ENCODE measurements at places on chromosomes 1 and 21.

DNA sequence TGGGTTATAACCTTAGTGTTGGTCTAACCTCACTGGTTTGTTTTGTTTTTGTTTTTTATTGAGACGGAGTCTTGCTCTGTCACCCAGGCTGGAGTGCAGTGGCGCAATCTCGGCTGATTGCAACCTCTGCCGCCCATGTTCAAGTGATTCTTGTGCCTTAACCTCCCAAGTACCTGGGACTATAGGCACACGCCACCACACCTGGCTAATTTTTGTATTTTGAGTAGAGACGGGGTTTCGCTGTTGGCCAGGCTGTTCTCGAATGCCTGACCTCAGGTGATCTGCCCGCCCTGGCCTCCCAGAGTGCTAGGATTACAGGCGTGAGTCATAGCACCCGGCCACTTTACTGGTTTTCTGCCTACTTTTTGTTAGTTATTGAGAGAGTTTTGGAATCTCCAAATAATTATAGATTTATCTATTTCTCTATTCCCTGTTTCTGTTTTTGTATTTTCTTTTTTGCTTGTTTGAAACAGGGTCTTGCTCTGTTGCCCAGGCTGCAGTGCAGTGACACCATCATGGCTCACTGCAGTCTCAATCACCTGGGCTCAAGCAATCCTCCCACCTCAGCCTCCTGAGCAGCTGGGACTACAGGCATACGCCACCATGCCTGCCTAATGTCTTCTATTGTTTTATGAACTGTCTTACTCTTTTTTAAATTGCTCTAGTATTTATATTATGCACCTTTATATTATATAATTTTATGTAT lies 21.4 kb downstream of the SMG7 start:
- no peak for DNase-seq

GRCh38 chr1:153963850-153964331 lies 554 bp upstream of the SLC39A1 start:
- no peak for DNase-seq

DNA sequence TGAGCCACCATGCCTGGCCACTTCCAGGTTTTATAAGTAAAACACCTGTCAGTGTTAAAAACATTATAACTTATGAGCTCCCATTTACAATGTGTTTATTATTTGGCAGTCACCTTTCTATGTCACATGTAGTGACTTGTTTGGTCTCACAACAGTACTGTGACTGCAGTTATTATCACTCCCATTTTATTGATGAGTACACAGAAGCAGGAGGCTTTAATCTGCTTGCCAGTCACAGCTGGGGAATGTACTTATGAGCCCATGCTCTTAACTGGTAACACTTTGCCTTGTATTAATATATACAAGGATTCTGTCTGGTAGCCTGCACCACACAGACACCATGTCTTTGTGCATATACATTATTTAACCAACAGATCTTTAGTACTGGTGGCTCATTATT lies 31.1 kb upstream of the BACH1 start:
- DNase-seq = no peak

DNA sequence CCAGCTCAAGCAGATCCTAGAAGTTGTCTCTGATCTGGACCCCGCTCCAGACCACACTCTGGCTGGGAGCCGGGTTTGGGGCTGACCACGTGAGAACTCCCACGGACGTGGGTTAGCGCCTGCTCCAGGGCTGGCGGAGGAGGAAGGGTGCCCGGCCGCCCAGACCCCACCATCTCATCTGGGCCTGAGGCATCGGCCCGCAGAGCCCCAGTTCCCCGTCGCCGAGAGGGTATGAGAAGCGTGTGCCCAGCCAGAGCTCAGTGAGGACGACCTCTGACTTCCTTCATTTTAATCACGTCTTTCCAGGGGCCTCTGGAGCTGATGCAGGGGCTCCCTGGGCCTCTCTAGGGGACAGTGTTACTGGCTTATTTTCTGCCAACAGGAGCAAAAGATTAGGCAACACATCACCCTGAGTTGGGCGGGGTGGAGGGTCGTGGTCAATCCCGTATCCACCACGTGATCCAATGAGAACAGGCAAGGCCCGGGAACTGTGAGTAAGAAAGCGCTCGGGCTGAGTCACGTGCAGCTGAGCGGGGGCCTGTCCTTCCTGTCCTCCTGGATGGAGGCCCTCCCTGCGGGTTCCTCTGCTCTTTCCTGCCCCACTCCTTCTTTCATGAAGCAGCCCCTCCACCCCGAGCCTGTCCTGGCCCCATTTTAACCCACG lies 81.1 kb downstream of the SIK1 start:
- DNase-seq = peak; percentile 85

GRCh38 chr1:63797056-63797726 lies 23.4 kb downstream of the ROR1 start:
- peak; percentile 29 for DNase-seq

DNA sequence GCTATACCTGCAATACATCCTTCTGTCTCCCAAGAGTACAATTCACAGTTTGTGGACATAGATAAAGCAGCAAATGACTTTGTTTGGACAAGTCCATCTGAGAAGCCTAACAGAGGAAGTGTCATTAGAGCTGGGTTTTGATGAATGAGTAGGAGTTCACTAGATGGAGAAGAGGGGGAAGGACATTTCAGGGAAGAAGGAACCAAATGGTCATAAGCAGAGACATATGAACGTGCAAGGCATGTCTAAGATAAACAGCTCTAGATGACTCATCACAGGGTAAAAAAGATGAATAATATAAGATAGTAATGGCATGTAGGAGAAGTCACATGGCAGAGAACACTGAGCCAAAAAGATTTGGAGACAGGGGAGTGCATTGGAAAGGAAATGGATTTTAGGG lies 54.5 kb downstream of the HMGB4 start:
- DNase-seq = peak; percentile 49

- DNase-seq = no peak
Observed at GRCh38 chr21:25373126-25374082, 233.9 kb downstream of the MRPL39 start.

DNA sequence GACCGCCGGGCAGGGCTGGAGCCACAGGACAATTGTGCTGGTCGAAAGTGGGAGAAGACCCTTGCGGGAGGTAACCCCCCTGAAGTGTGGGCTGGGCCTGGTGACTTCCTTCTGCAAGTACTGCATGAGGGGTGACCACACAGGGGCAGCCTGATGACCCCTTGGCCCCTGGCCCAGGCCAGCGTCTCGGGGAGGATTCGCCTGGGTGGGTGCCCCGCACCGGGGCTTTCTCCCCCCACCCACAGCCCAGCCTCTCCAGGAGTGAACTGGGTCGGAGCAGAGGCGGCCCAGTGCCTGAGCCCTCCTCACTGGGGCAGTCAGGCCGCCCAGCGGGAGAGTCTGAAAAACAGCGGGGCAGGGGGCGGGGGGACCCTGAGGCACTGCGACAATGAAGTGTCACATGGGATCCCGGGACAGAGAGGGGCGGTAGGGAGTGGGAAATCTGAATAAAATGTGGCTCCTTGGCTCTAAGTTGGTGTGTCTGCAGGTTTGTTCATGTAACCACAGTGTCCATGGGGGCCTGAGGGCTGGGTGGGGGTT lies 1.6 kb upstream of the DNMT3L start:
- no peak for DNase-seq
